ENCODE measurements at places on chromosomes 16 and 17.

DNA sequence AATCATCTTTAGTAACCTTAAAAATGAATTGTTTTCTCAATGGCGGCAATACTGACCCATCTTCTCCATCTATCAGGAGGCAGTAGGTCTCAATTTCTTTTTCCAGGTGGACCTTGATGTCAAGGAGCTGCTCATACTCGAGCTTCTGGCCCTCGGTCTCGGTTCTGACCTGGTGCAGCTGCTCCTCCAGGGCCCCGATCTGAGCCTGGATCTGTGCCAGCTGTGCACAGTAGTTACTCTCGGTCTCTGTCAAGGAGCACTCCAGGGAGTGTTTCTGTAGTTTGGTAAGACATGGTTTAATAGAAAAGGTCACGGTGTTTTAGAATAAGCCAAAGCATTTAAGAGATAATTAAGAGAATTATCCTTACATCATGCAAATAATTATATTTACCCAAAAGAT is 4.9 kb downstream of the KRT27 start:
- DNase-seq, result no peak

- no peak for DNase-seq
Observed at GRCh38 chr17:56979091-56979480, 1.2 kb downstream of the SCPEP1 start.

- no peak for DNase-seq
Observed at GRCh38 chr16:11056993-11057649, 112.8 kb downstream of the CLEC16A start.

GRCh38 chr16:35296962-35297653 is 1837.7 kb downstream of the TP53TG3F start:
- no peak for DNase-seq

DNA sequence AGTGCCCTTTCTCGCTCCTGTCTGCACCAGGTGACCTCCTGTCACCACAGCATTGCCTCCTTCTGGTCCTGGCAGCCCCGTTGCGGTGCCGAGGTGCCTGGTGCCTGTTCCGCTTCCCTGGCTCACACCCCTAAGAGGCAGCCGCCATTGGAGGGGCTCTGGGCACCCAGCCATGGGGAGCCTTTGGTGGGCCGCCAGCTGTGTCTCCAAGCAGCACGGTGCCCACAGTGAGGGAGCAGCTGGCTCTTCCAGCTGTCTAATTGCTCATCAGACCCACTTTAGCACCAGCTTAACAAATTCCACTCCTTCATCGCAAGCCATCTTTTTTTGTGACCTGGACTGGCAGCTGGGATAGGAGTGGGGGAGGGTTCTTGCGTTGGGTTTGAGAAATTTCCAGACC is 276.1 kb downstream of the SNX29 start:
- no peak for DNase-seq

DNA sequence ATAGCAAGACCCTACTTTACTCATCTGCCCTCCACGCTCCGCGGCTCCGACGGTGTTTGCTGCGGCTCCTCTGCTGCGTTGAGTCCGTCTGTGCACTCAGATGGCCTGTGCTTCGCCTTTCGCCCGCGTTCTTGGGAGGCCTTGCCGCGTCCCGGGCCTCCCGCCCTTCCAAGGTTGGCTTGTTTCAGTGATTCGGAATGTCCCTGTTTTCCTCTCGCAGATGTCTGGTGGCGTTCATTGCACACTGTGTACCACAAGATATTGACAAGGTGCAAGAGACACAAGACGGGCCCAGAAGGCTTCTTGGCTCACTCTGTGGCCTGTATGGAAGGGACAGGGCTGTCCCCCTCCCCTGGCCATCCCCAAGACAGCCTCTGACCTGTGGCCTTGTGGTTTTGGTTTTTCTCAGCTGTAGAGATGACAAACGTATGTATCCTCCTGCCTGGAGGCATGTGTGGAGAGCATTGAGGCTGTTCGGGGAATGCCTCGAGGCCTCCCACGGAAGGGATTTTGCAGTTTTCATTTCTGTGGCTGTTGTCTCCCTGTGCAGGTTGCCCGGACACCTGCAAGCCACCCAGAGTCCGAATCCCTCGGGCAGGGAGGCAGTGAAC is 15.4 kb downstream of the MGRN1 start:
- no peak for DNase-seq

- no peak for DNase-seq
Observed at GRCh38 chr17:66630828-66631472, 204.0 kb upstream of the CACNG5 start.

DNA sequence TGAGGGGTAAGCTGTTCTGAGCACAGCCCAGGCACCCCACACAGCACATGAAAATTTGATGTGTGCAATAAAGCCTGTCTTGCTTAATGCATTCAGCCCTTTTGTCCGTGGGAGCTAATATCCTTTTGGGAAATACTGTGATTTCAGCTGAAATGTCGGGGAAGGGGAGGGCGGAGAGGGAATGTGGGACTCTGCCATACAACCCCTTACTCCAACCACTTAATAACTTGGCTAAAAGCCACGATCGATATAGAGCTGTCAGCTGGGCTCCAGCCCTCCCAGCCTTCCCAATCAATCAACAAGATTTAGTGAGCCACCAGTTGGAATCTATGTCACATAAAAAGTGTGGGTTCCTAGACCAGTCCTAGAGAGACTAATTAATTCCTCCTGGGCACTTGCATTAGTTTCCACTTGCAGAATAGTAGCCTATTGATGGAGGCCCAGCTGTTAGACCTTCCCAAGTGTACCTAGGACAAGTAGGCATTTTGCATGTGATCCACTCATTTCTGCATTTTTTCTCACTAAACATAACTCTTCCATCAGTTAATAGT is 82.7 kb upstream of the PIRT start:
- DNase-seq, result no peak

GRCh38 chr16:29816694-29817441 is 916 bp downstream of the PAGR1 start:
- no peak for DNase-seq

DNA sequence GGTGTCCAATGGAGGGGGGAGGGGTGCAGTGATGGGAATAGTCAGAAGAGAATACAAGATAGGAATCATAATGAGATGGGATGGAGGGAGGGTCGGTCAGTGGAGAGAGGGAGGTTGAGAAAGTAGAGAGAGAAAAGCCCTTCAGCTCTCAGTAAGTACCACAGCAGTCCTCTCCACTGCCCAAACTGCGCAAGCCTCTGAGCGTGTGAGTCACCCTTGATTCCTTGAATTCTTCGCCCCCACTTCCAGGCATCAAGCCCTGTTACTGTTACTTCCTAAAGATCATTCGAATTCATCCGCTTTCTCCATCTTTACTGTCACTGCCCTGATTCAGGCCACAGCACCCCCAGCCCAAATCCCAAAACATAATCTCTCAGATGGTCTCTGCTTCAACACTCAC is 2.5 kb downstream of the GUCY2D start:
- DNase-seq, result no peak

GRCh38 chr17:48433896-48434295 is 3.9 kb upstream of the SKAP1 start:
- no peak for DNase-seq

- DNase-seq, result no peak
Observed at GRCh38 chr17:47095268-47095667, 93.8 kb downstream of the CDC27 start.

DNA sequence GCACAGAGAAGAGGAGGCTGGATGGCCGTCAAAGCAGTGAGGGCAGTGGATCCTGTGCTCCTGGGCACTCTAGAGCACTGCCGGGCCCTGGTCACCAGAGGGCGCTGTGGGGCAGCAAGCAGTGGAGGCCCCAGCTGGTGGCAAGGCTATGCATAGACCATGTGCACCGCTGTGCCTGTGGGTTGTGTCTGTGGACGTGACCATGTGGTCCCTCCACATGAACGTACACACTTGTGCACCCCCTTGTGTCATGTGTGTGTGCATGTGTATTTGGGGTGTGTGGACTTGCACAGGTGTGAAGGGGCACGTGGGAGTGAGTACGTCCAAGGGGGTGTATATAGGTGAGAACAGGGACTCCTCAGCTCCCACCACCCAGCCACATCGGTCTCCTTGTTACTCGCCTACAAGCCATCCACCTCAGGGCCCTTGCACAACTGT is 4.4 kb upstream of the MAP2K3 start:
- peak; percentile 74 for DNase-seq

- no peak for DNase-seq
Observed at GRCh38 chr17:20191056-20191455, 181.9 kb downstream of the SPECC1 start.

DNA sequence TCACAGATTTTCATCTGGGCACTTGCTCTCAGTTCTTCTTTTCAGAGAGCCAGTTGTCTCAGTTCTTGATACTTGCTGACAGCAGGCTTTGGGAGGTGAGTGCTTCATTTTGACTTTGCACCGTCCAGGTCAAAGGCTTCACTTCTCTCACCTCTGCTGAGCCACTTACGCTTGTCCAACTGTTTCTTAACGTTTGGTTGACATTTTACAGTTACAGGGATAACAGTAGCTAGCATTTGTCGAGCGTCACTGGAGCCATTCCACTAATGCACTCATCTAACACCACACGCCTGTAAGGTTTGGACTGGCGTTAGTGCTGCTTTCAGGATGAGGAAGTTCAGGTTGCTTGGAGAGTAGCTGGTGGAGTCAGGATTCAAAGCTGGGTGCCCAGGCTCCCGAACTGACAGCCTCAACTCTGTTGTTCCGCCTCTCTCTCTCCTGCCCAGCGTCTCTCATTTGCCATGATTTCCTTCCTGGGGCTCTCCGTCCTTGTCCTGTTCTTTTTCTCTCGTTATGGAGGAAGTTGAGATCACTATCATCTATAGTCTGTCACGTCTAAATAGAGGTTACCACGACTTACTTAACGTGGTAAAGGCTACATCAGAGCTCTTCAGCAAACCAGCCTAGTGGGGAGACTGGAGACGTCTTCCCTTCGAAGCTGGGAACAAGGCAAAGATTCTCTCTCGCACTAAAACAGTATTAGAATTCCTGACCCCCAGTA is 220.8 kb downstream of the RPTOR start:
- no peak for DNase-seq

DNA sequence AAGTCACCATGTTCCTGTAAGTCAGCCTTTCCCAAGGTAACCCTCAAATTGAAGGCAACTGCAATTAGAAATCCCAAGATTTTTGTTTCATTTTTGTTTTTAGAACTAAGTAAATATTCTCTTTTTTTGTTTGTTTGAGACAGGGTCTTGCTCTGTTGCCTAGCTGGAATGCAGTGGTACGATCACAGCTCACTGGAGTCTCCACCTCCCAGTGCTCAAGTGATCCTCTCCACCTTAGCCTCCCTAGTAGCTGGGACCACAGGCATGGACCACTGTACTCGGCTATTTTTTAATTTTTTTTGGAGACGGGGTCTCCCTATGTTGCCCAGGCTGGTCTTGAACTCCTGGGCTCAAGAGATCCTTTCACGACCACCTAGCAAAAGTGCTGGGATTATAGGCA is 10.6 kb upstream of the LRRC59 start:
- no peak for DNase-seq

- DNase-seq, result no peak
Observed at GRCh38 chr16:291539-291938, 8.6 kb downstream of the PDIA2 start.

DNA sequence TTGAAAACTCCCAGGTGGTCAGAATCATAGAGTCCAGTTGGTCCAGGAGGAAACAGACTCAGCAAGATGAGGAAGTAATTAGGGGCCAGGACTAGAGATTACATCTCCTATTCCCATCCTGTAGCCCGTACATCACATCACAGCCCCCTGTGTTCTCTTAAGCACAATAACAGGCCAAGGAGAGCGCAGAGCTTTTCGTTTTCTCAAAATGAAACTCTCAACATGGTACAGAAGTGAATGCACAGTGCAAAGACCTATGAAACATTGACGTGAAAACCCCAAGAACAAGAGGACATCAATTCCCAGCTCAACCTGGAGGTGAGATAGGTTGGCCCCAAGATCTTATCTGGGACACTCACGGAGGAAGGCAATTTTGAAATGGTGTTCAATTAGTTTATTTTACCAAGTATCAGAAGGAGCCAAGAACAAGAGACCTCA is 9.0 kb downstream of the PIK3R5 start:
- no peak for DNase-seq

GRCh38 chr17:1147664-1148063 is 32.1 kb downstream of the ABR start:
- no peak for DNase-seq

DNA sequence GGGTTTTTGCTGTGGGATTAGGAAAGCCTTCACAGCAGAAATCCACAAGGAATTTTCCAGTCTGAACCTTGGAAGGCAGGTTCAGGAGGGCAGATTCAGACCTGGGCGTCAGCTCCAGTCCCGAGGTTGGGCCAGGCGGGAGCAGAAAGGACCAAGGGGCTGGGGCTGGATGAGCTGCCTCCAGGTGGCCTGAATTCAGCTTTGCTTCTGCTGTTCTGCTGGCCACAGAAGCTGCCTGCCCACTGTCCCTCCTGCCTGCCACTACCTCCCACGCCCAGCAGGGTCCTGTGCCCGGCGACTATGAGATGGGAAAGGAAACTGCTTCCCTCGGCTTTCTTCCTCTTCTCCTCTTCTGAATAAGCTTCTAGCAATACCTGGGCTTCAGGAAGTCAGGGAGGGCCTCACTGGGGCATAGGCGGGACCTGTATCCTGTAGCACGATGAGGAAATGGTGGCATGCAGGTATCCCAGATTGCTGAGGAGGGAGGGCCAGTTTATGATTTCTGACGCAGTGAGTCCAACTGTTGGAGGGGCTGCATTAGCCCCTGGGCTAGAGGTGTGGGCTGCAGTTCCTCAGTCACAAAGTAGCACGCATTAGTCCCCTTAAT is 18.4 kb downstream of the TBX4 start:
- DNase-seq, result no peak

GRCh38 chr17:4978726-4979125 is 8.7 kb downstream of the CAMTA2 start:
- no peak for DNase-seq

GRCh38 chr16:29011112-29011511 is 26.3 kb downstream of the LAT start:
- DNase-seq, result no peak

DNA sequence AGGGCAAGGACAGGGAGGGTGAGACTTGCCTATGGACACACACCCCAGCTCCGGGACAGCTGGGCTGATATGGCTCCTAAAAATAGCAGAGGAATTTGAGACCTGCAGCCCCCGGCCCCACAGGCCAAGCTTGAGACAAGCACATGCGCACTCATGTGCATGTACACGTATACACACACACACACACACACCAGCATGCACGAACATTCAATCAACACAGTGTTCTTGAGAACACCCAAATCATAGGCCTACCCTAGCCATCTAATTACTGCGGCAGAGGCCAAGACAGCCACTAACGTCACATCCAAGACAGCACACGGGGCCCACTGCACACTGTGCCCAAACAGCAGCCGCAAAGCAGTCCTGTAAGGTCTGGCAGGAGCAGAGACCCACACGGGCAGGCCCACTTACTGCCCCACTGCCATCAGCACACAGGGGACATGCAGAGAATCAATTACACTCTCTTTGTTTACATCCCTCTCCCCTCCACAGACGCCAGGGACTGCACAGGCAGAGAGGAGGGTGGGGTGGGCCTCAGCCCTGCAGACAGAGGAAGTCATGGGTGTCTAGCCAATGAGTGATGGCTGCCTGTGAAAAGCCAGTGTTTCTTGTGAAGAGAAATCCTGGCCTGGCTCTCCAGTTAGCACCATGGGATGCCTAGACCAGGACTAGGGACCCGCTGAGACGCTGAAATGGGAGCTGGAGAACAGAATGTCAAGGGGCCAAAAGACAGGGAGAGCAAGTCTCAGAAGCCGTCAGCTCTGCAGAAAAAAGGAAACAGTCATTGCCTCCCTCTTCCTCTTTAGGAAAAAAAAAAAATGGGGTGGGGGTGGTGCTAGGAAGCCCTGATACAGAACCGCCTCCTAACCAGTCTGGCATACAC is 39.3 kb downstream of the MYO18A start:
- peak; percentile 32 for DNase-seq

- no peak for DNase-seq
Observed at GRCh38 chr16:53061256-53061655, 6.5 kb downstream of the CHD9 start.

Data from activated CD8-positive, alpha-beta memory T cell treated with anti-CD3 and anti-CD28 coated beads for 1 hour (primary cell).